ENCODE measurements at places on chromosomes 7 and 10. TPM values are rescaled to one million over a fixed set of nuclear protein-coding genes. Genes with fewer than 3 reads are reported as not detected.

GRCh38 chr7:78039790-78040776 lies 241.5 kb downstream of the PHTF2 start:
- ATAC-seq, result peak; percentile 68

GRCh38 chr7:29651477-29651876 lies 87.8 kb downstream of the PRR15 start:
- no peak for ATAC-seq

DNA sequence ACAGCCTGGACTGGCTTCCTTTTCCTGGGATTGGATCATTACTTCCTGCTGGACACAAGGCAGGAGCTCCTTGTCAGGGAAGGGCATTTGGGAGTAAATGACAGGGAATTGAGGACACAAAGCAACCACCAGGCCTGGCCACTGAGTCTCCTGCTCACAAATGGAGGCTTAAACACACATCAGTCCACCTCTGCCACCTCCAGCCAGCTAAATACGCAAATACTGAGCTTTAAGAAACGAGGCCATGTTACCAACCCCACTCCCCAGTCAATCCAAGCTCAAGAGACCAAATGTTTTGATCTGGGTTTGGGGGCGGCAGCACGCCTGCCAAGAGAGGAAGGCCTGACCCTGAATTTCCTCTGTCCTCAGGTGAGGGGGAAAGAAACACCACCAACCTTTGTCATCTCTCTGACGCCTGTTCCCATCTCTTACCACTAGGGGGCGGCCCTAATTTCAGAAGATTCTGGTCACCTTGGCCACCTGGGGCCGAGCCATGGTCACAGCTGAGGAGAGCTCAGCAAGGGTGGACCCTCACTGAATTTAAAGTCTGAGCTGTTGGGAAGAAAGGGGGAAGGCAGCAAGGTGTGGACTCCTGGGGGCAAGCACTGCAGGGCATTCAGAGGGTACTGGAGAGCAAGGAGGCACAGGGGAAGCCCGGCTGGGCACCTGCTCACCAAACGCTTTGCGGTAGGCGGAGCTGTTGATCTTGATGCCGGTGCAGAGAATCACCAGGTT lies 16.5 kb downstream of the AIFM2 start:
- ATAC-seq, result peak; percentile 53

DNA sequence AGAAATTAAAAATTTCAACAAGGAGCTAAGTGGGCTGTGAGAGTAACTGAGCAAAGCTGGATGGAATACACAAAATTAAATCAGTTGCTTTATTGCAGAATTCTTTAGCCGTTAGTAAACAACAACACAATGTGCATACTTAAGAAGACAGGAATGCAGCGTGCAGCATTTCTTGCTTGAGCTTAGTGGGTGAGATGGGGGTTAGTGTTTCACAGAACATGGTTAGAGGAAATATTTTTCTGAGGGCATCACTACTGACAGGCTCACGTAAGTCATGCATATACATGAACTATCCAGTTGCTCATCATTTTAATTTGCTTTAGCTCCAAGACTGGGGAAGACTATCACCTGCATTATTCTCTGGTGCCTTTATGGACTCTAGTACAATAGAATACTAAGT lies 80.8 kb downstream of the CD36 start:
- no peak for ATAC-seq

- ATAC-seq, result no peak
These were observed 333.3 kb downstream of the CACNA2D1 start for GRCh38 chr7:82110146-82110840.

DNA sequence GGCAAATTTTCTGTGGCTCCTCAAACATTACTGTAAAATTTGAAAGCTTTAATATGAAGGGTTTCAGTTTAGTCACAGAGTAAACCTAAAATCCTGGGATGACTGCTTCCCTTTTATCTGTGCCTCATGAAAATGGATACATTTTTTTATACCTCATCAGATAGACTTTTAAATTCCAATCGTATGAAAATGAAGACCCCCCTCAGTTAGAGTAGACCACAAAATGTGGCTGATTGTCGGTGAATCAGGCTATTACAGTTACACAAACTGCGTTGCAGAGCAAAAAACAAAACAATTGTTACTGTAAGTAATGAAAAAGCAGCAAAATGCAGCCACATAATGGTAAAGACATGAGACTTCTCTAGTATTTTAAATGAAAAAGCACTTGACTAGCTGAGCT lies 296.2 kb downstream of the CNTNAP2 start:
- no peak for ATAC-seq

DNA sequence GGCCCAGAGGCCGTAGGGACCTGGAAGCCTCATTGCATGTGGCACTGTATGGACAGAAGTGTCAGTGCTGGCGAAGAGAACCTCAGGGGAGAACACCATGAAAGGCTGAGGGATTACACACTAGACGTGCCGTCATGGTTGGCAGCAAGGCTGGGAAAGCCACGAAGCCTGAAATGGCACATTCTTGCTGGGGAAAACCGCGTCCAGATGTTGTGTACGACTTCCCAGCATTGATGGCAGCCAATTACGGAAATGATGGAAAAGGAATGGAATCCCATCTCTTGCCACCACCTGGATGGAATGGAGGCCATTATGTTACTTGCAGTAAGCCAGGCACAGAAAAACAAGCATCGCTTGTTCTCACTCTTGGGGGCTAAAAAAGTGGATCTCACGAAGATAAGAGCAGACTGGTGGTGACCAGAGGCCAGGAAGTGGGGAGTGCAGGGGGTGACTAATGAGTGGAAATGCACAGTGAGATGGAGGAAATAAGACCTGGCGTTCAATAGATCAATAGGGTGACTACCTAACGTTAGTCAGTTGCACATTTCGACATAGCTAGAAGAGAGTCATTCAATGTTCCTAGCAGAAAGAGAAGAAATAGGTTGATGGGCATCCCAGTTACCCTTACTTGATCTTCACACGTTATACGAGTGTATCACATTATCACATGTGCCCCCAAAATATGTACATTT lies 14.6 kb upstream of the PWWP2B start:
- no peak for ATAC-seq

DNA sequence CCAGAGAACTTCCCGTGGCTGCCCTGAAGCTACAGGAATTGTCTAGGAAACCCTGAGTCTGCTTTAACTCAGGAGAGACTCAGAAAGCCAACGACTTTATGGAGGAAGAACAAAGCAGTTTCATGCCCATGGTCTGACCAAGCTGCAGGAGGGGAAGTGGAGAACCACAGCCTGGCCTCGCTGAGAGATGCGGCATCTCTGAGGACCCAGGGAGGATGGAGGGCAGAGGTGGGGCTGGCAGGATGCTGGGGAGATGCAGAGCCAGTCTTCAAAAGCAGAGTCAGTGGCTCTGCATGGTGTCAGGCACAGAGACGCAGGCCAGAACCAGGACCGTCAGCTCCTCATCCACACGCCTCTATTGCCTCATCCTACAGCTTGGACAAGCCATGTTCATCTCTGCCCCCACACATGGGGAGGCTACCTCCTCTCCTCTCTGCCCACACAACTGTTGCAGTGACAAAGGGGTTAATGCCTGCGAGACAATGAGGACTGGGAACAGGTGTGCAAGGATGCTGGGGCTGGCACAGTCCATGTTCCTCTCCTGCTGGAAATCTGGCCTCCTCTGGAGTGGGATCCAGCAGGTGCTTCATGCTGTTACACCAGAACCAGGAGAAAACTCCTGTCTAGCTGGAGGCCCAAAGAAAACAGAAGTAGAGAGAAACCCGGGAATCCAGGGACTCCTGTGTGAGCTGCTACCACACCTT lies 267.0 kb downstream of the PLXNA4 start:
- no peak for ATAC-seq

GRCh38 chr7:129332254-129333035 lies 101.8 kb upstream of the STRIP2 start:
- ATAC-seq, result no peak

DNA sequence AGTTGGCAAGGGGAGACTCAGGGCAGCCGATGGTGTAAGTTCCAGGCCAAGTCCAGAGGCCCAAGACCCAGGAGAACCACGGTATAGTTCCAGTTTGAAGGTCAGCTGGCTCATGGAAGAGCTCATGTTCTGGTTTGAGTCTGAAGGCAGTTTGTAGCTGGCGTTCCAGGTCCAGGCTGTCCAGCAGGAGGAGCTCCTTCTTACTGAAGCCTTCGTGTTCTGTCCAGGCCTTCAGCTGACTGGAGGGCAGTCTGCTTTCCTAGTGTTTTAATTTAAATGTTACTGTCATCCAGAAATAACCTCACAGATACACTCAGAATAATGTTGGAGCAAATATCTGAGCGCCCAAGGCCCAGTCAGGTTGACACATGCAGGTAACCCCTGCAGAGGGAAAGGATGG lies 4.2 kb downstream of the SUN1 start:
- peak; percentile 48 for ATAC-seq

DNA sequence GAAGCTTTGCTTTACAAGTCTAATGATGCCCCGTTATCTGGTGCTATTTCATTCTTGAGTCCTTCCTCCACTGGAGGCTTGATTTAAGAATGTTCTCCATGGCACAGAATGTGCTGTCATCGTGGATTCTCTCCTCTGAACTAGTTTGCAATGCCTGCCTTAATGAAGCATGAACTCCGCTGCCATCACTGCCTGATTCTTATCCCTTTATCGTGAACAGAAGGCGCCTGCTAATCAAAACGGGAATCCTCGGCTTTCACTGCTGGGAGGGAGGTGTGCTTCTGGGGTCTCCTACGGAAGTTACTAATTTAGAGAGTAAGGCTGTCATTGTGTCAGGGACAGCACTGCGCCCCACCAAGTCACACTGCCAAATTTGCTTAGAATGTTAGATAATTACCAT lies 56.2 kb downstream of the ITGB1 start:
- ATAC-seq, result no peak

The SPOCK2 gene
- 9.0 TPM for total RNA-seq

The CAMK2B gene
- total RNA-seq, result 0.47 TPM

The SLC18A3 gene
- 1.5 TPM for total RNA-seq

The TBX20 gene
- not detected for total RNA-seq

The ZEB1 gene
- total RNA-seq, result 200 TPM

The INTS15 gene
- total RNA-seq, result 31.3 TPM

Measured in gastroesophageal sphincter (tissue), 4 donors.